Putamen (tissue), 1 donor: ENCODE measurements at places on chromosomes 6 and 20.

DNA sequence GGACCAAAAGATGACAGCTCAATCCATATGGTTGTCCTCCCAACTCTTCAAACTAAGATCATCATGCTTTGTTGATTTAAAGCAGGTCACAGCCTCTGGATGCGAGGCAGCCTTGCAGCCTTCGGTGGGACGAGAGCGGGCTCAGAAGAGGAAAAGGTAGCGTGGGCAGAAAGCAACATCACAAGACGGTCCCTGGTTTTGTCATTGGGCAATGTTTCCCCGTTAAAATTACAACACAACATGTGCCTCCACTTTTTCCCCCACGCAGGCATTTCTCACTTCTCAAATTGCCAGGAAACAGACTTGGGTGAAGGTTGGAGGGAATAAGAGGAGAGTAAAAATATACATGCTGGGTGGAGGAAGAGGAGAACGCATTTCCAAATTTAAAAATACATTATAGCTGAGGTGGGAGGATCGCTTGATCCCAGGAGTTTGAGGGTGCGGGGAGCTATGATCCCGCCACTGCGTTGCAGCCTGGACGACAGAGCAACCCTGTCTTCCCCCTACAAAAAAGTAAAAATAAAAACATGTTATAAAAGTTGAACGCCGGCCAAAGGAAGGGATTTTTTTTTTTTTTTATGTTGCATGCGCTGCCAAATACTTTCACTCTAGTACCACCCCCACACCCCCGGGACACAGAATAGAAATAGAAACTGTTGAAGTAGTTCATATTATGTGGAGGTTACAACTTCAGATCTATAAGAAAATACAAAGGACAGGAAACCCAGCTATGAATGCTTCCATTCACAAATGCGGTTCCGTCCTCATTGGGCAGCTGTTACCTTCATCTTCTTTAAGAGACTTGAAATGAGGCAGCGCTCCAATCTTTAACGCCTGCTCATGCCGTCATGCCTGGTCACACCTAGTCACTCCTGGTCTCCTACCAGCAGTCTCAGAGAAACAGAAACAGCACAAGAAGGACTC is 13.9 kb upstream of the NAA20 start:
- peak; percentile 81 for DNase-seq

GRCh38 chr6:63114610-63115211 is 96.6 kb upstream of the FKBP1C start:
- DNase-seq, result no peak

- no peak for DNase-seq
These were observed 48.2 kb downstream of the SSR1 start for GRCh38 chr6:7264686-7265384.

DNA sequence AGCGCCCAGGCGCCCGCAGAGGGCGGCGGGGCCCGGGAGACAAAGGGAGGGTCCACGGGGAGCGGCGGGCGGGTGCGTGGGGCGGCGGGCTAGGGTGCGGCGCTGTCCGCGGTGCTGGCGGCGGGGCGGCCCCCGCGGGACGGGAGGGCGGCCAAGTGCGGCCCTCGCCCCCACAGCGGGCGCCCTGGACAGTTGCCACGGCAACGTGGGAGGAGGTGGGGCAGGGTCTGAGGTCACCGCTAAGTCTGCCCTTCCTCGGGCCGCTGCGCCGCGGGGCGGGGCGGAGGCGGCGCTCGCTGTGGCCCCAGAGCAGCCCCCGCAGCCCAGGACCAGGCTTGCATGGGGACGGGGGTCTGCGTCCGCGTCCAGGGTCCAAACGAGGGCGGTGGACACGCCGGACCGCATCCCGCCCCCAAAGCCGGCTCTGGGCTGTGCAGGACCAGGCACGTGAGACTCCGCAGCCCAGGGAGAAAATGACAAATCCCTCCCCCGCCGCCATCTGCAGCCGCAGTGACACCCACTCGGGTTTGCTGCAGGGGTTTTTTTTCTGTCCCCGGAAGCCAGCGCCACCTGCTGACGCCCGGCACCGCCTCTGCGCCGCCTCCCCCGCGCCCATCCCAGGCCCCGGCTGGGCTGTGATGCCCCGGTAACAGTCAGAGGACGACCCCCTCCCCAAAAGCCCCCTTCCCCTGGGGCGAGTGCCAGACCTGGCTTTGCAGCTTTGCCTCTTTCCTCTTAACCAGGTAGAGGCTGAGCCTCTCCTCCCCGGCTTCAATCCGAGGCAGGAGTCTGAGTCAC is 36.8 kb downstream of the YTHDF1 start:
- peak; percentile 56 for DNase-seq

GRCh38 chr20:64161356-64162238 is 2.7 kb upstream of the MYT1 start:
- no peak for DNase-seq

DNA sequence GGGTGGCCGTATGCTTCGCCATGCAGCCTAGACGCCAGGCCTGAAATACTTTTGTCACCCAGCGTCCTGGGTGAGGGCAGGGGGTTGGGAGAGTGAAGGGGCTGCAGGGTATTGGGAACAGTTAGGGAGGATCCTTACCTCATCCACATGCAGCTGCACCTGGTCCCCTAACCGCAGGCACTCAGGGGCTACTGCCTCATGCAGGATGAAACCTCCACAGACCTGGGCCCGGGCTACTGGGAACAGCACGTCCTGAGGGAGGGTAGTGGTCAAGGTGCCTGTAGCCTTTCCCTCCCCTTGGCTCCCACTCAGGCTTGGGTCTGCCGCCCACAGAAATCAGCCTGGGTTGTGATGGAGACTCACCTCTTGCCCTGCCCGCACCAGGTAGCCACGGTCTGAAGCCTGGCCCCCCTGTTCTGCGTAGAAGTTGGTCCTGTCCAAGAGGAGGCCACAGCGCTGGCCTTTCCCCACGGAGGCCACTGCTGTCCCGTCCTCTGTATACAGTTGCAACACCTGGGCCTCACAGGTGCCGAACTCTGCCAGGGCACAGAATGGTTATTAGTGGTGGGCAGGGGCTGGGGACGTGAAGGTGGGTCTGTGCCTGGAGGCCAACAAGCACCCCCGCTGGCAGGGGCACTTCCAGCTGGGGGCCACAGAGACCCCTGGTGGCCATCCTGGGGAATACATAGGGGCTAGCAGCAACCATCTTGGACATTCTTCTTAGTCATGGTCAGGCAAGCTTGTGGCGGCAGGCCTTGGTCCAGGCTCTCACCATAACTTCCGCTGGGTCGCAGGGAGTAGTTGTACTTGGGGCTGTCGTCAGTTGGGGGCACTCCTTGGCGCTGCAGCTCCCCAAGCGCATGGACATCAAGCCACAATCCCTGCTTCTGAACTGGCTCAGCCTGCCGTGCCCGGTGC is 8.6 kb downstream of the AARS2 start:
- DNase-seq, result no peak
